ENCODE measurements at places on chromosomes 6 and 20. TPM values are rescaled to one million over a fixed set of nuclear protein-coding genes. Genes with fewer than 3 reads are reported as not detected.
A peak's percentile ranks its signal among the peaks of the same experiment; 100 is the strongest.

NHLRC1 gene
- 3.4 TPM for total RNA-seq

GRCh38 chr6:5490501-5491069, 229.3 kb downstream of the FARS2 start:
- peak; percentile 42 for DNase-seq

DNA sequence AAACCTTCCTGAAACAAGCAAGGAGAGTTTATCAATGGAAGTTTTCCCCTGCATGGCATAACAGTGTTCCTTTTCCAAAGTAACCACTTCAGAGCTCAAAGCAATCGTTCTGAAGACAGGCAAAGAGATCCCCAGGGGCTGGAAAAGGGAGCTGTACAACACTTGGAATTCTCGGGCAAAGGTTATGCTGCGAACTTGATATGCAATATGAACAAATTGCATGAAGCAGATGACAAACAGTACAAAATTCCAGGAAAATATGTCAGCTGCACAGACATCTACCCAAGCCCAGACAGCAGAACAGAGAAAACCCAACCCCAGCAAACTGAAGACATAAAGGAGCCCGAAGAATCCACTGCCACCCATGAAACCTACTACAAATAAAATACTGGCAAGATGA, 18.4 kb downstream of the POPDC3 start:
- no peak for DNase-seq

DNA sequence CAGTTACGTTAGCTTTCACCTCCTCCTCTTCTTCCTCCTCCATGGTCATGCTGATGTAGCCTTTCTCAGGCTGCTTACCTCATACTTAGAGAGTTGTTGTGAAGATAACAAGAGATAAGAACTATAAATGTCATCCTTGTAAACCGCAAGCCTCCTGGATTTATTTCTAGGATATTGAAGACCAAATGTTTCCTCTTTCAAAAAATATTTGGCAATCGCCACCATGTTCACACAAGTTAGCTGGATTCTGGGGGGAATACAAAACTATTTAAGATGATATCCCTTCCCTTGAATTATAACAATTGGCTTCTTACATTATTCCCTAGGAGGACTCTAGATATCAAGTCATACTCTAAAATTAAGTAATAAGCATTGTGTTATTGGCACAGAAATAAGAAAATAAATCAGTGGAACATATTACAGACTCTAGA, 99.8 kb upstream of the PLEKHG1 start:
- DNase-seq = peak; percentile 41

DNA sequence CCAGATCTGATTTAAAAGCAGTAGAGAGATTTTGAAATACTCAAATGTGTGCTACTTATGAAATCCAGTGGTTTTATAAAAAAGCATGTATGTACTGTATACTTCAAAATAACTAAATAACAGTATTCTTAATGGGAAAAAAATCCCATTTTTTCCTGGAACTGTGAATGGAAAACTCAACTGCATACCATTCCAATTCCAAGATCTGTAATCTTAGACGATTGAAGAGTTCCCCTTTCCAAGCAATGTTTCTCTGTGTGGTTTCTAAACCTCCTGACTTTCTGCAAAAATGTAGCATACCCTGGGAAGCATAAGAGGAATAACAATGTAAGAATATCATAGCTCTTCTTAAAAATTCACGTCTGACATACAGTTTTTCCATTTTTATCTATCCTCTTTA, 40.3 kb upstream of the HIVEP2 start:
- DNase-seq = no peak

Measured in M059J (cell line).